ENCODE measurements at places on chromosomes 12 and 14.

- no peak for DNase-seq
Observed at GRCh38 chr12:34393086-34393820, 371.0 kb downstream of the ALG10 start.

GRCh38 chr12:92020983-92021665 is 124.5 kb downstream of the BTG1 start:
- no peak for DNase-seq

GRCh38 chr12:60487284-60487683 is 891.5 kb downstream of the SLC16A7 start:
- DNase-seq = no peak

DNA sequence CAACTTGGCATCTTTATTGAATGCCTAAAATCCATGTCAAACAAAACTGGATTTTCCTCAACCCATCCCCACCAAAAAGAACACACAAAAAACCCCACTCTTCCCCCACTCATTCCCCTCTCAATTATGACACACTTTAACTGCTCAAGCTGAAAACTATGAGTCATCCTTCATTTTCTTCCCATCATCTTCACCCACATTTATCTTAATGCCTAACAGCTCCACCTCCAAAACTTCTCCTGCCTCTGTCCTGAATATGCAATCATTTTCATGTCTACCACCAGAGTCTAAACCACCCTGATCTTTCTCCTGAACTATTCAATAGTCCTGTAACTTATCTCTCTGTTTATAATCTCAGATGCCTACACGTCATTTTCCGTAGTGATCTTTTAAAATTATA is 239.7 kb downstream of the BCAT1 start:
- DNase-seq = no peak

DNA sequence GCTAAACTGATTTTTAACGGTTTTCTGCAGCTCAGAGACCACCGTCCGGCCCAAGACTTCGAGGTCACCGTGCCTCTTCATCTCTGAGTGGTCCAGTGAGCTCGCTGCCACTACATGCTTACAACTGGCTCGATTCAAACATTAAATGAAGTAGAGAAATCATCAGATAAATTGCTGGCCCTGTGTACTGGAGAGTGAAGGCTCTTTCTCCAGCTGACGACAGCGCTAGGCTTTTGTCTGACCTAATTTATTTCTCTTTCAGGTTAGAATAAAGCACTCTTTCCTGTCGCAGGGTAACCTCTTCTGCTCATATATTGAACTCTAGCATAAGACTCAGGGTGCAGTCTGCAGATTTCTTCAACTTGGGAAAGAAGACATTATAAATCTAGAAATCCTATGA is 6.4 kb downstream of the BCL11B start:
- no peak for DNase-seq

DNA sequence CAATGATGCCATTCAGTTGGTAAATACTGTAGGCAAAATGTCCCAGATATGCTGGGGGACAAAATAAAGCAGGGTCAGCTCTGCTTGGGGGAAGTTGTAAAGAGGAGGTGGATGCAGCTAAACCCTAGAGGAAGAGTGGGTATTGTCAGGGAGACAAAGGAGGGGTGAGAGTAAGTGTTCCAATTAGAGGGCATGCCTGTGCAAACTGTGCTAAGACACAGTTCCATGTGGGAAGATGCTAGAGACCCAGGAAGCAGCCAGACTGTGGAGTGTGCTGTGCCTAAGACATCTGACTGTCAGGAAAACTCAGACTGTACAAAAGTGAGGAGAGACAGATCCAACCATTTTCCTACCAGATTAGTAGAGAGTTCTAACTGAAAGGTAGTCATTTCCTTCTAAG is 474.3 kb downstream of the ATP23 start:
- no peak for DNase-seq

DNA sequence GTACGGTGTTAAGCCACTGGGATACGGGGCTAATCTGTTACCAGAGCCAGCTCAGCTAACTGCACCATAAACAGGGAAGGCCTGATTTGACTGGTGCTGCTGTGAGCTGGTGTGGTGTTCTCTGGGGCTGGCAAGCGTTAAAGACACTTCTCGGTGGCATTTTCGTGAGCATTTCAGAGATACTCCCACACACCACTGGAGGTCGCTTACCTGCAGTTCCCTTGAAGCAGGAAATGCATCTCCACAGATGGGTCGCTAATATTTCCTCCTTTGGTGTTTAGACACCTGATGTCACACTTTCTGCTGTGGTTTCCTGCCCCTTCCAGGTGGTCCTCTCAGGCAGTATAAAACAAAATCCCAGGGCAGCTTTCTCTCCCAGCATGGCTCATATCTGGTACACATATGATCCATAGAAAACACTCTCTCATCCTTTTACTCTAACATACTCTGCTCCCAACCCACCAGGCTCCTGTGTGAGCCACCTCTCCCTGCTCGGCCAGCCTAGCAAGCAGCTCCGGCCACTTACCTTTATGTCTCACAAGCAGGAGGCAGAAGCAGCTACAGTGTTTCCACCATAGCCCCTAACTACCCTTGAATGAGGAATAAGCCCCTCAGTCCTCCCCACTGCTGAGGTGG is 129.9 kb upstream of the GRIN2B start:
- DNase-seq = no peak

- DNase-seq = no peak
Observed at GRCh38 chr14:53569446-53569845, 387.2 kb downstream of the BMP4 start.

DNA sequence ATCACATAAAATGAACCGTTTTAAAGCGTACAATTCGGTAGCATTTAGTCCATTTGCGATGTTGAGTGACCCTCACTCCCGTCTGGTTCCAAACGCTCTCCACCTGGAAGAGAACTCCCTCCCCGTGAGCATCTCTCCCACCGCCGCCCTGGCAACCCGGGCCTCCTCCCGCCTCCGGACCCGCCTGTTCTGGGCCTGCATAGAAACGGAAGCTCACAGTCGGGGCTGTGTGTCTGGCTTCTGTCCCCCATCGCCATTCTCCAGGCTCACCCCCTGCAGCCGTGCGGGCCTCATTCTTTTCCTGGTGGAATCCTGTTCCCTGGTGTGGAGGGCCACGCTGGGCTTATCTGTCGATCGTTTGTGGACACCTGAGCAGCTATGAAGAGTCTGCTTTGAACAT is 17.3 kb downstream of the LRCOL1 start:
- no peak for DNase-seq

- no peak for DNase-seq
Observed at GRCh38 chr12:110235383-110235782, 45.7 kb upstream of the ATP2A2 start.

- DNase-seq = no peak
Observed at GRCh38 chr12:72836194-72836593, 564.0 kb downstream of the TRHDE start.

- DNase-seq = no peak
Observed at GRCh38 chr12:42859612-42860011, 270.1 kb upstream of the PRICKLE1 start.

DNA sequence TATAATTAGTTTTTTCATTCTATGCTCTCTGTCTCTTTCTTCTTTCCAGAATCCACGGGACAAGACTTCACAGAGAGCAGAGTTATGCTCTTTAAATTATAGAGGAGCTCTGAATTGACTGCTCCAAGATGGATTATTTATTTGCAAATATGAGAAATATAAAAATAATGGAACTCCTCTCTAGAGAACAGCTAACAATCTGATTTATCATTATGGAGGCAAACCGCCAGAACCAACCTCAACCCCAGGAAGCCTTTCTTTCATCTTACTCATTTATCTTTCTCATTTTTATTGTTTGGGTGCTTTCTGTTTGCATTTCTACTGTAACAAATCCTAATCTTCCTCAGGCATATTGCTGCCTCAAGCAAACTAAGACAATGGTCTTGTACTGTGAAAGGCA is 216.5 kb downstream of the C12orf50 start:
- DNase-seq = no peak

DNA sequence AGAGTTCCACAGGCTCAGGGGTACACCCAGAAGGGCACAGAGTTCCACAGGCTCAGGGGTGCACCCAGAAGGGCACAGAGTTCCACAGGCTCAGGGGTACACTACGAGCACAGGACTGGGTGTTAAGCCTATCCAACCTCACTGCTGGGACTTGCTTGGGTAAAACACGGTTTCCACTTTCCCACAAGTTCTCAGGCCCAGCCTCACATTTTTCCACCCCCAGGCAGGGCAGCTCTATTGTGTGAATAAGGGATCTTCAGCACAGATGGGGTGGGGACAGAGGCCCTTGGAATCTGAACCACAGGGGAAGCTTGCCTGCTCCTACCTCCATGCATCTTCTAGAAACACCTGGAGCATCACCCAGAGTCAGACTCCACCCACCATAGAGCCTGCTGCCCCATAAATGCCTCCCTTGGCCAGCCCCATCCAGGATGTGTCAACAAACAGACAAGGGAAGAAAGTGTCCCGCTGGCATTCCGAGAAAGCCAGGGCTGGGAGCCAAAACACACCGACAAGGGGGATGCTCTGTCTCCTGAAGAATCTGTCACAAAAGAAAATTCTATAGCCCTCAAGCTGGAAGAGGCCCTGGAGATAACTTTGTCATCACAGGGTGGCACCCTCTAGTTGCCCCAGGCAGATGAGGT is 4.8 kb downstream of the CRACR2A start:
- DNase-seq = no peak

DNA sequence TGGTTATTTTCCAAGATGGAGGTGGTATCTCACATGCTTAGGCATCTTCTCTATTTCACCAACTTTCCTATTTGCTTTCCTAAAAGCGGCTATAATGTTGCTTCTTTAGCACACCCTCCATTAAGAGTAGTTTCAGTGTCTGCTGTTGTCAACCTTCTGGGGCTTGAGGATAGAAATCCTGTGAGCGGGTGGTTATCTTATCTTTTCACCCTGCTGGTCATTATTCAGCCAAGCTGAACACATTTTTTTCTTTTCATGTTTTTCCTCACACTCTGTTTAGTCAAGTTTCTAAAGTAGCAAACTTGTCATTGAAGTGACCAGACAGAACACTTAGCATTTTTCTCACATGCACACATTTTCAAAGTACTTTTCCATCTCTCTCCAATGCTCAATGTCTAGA is 104.5 kb downstream of the SLC8A3 start:
- DNase-seq = no peak

GRCh38 chr12:105454688-105455087 is 124.2 kb downstream of the C12orf75 start:
- no peak for DNase-seq

GRCh38 chr12:14774906-14775635 is 28.2 kb downstream of the WBP11 start:
- DNase-seq = peak; percentile 6

All from T follicular helper cell (primary cell).